Activated CD4-positive, alpha-beta T cell treated with anti-CD3 and anti-CD28 coated beads, Interleukin-2, Interleukin-6, amounts not matched to agents 100 ng/mL and 50 ng/mL, durations not matched to agents 16 hours and 8 hours (primary cell): ENCODE measurements at places on chromosomes 13 and 19.

GRCh38 chr19:11423791-11424181 is 4.7 kb upstream of the RGL3 start:
- no peak for DNase-seq

DNA sequence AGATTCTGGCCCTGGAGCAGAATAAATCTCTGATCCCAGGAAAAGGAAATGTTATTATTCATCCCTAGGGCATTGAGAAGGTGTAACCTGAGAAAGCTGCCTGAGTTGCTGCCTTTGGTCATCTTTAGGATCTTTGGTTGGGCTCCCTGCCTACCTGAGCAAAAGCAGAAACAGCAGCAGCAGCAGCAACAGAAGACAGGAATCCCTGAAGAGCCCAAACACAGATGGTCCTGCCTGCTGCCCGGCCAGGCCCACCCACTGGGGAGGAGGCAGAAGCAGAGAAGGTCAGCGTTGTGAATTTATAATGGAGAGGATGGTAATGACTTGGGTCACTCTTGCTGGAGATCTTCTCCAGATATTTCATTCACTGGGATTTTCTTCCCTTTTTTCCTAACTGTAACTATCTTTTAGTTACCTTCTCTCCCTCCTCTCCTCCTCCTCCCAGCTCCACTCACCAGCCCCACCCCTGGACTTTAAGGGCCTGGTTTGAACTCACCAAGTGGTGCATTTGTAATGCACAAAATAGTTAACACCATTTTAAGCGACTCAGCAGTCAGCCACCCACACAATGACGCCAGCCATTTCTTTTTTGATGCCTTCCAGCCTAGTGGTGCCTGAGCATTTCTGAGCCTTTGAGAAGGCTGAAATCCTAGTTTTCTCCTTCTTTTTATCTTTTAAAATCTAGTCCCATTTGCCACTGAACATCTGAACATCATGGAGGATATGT is 91.7 kb downstream of the HSPH1 start:
- no peak for DNase-seq

DNA sequence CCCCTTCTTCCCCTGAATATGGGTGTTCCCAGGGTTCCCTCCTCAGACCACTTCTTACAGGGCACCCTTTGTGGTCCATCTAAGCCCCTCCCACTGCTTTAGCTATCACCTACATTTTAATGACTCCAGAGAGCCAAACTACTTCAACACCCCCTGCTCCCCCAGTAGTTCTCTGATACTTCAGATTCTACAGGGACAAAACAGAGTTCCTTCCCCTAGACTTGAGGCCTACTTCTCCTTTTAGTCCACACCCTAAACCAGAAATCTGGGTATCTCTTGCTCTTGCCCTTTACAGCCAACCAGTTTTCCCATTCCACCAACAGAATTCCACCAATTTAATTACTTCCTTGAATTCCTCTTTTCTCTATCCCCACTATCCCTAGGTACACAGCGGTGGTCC is 107.2 kb downstream of the KCNRG start:
- DNase-seq = no peak

DNA sequence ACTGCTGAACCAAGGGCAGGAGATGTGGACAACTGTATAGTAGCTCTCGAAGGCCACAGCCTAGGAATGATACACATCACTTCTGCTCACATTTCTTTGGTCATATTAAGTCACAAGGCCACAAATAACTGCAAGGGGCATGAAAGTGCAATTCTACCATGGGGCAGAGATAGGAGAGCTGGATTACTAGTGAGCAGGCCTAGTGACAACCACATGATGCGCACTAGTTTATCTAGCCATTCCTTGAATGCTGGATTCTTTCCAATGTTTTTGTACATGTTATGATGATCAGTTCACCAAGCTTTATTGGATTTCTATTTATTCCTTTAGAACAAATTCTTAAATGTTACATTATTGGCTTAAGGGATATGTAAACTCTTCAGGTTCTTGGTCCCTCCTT is 100.7 kb downstream of the MIPEP start:
- DNase-seq = no peak

DNA sequence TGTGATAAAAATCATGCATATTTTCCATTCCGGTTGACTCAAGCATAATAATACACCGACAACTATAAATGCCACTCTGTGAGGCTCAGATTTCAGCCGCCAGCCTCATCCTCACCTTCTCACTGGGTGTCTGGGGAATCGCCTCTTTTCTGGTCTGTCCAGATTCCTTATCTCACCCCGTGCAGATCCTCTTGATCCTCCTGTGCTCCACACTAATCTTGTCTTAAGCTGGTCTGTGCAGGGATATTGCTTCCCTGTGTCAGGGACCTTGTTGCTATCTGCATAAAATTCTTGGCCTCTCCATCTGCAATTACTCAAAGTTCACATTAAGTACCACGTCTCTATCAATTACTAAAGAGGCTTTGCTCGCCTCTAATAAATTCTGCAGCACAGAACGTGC is 116.6 kb upstream of the SPACA7 start:
- DNase-seq = no peak
